ENCODE measurements at places on chromosomes 6 and 20. TPM values are rescaled to one million over a fixed set of nuclear protein-coding genes. Genes with fewer than 3 reads are reported as not detected.

Gene INSM1
- total RNA-seq: not detected

Gene PRDM1
- total RNA-seq: 15.1 TPM

GRCh38 chr6:34601706-34602105 is 45.6 kb upstream of the SPDEF start:
- no peak for DNase-seq

Gene CALHM4
- 0.79 TPM for total RNA-seq

Gene SRSF12
- 3.8 TPM for total RNA-seq

Gene PRICKLE4
- total RNA-seq: 2.4 TPM

Gene MARCKS
- total RNA-seq: 167 TPM

DNA sequence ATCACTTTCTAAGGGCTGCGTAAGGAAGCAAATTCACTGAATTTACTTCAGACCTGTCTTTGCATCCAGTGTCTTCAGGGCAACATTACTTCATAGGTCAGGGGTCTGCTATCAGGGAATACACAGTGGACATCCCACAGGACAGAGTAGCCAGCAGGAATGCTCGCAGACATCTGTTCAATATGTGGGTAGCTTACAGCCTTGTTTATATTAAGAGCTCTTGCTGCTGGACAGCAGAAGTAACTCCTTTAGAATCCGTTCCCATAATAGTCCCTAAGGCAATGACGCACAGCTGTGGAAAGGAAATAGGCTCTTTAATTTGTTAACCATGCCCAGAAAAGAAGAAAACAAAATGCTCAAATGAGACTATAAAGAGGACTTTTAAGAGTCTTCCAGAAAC is 198.7 kb downstream of the MOXD1 start:
- peak; percentile 92 for DNase-seq

DNA sequence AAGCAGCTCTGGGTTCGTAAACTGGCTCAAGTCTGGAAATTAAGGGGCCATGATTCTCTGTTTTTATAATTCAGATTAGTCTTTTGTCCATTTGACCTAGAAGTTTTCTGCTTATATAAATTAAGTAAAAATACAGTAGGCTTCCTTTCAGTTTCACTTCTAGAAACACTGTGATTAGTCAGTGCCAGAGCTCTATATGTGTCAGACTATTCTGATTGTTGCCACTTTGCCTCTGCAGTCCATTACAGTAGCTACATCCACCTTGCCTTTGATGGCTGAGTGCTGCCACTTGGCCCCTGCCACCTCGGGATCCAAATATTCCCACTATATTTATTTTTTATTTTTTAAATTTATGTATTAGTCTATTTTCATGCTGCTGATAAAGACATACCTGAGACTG is 7.9 kb downstream of the ZC2HC1B start:
- no peak for DNase-seq

Gene MACROD2
- 17.6 TPM for total RNA-seq

DNA sequence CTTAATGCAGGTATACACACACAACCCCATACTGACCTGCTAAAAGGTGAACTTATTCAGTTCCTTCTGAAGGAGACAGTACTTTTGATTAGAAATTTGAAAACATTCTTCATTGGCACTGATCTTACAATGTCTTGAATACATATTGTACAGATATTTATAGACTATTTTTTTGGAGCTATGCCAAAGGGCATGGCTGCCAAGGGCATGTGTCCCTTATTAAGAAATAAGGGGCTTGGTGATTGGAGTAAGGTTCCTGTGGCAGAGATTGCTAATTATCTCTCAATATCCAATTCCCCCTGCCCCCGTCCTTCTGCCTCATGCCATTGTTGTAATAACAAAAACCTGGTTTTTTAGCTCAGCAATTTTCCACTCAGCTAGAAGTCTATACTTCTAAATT is 355.9 kb downstream of the FARS2 start:
- no peak for DNase-seq

DNA sequence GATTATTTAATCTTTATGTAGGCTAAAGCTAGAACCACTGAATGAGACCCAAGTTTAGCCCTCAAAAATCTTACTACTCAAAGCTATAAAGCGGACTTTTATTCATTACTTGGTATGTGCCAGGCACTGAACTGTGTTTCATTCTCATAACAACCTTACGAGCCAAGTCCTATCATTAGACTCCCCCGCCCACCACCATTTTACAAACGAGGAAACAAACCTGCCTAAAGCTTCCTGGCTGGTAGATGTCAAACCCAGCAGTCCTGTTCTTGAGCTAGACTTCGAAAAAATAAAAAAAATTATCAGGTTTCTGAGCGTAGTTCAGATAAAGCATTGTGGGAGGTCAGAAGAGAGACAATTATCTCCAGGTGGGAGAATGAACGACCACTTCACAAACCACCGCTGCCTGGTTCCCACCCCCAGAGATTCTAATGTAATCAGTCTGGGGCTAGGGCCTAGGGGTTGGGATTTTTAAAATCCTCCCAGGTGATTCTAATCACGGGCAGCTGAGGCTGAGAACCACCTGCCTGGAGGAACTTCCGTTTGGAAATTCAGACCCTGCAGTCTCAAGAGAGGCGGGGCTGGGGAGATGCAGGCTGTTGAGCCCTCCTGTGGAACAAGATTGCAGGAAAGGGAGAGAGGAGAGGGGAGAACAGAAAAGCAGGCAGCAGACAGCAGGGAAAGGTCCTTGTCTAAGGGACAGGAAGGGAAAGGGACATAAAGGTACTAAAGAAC is 8.6 kb downstream of the ADTRP start:
- DNase-seq: no peak

DNA sequence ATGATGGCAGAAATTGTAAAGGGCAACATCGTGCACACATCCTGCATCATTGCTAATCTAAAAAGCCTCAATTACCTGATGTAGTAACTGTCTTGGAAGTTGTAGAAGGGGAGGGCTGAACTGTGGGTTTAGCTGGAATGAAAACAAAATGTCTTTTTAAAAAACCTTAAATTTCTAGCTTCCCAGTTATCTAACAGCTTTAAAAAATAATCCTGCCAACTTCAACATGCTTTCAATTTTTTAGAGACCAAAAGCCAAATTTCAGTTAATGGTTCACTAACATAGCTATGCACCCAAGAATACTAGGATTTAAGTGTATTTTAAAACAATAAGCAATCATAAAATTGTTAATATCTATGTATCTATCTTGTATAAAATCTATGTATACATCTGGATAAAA is 11.9 kb downstream of the CD164 start:
- no peak for DNase-seq

Gene GJA1
- 431 TPM for total RNA-seq

Gene VWA7
- 0.99 TPM for total RNA-seq

GRCh38 chr20:33791959-33792597 is 19.1 kb upstream of the CHMP4B start:
- no peak for DNase-seq

GRCh38 chr6:145110109-145110508 is 625.2 kb downstream of the EPM2A start:
- DNase-seq: no peak

GRCh38 chr6:56650191-56650590 is 7.5 kb upstream of the DST start:
- DNase-seq: no peak

- DNase-seq: peak; percentile 50
Measured at GRCh38 chr6:53492860-53493634, 51.9 kb downstream of the GCLC start.

Gene OPN5
- total RNA-seq: not detected

Gene SLC12A5
- total RNA-seq: 0.69 TPM

Gene PAX1
- total RNA-seq: 1.2 TPM

Gene OXT
- total RNA-seq: not detected

Gene TMC2
- total RNA-seq: 0.10 TPM

Gene CDKN1A
- 78.9 TPM for total RNA-seq

DNA sequence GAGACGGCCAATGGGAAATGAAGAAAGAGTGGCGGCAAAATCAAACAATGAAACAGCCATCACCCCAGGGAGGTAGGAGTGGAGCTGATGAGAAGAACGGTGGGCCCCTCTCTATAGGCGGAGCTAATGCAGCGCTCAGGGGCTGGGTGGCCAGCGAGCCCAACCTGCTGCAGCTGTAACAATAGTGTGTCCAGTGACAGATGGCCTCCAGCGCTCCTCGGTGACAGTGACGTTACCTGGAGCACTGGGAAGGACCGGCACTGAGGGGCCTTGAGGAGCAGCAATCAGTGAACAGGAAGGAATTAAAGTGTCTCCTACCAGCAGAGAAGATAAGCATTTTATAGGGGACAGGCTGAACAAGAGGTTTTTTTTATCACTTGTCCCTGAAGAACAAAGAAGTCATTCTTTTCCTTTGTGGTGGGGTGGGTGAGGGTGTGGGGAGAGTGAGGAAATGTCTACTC is 81.6 kb downstream of the FOXA2 start:
- no peak for DNase-seq

GRCh38 chr20:49285233-49285668 is 7.4 kb upstream of the ZNFX1 start:
- DNase-seq: no peak

GRCh38 chr20:12594410-12595088 is 414.2 kb upstream of the SPTLC3 start:
- peak; percentile 16 for DNase-seq

Gene UFL1
- total RNA-seq: 34.5 TPM

Gene MAS1L
- total RNA-seq: 0.39 TPM

Gene GPRC6A
- total RNA-seq: not detected

Gene OPRL1
- total RNA-seq: 0.89 TPM

DNA sequence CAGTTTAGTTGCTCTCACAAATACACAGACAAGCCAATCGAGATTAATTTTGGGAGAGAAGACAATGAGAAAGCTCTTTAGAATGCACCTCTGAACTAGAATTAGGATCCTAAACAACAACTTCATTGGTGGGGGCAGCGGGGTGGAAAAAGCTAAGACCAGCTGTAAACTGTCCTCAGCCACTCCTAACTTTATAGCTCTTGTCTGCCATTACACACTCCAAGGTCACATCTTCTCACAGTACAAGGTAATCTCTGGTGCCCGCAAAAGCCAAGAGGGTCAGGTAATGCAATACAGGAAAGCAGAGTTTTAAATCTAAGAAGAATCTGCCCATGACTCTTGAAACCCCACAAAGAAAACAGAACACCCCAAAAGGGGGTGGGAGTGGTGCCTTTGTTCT is 17.8 kb upstream of the IL22RA2 start:
- DNase-seq: no peak

Gene LPA
- total RNA-seq: not detected

- DNase-seq: no peak
Measured at GRCh38 chr6:105374010-105374420, 28.9 kb downstream of the PREP start.

Gene PBOV1
- total RNA-seq: not detected

Gene PRSS16
- total RNA-seq: 0.99 TPM

Gene ZC2HC1B
- not detected for total RNA-seq

GRCh38 chr6:44286285-44286565 is 16.0 kb downstream of the TMEM151B start:
- no peak for DNase-seq

GRCh38 chr6:118606858-118607257 is 44.5 kb downstream of the CEP85L start:
- DNase-seq: no peak

DNA sequence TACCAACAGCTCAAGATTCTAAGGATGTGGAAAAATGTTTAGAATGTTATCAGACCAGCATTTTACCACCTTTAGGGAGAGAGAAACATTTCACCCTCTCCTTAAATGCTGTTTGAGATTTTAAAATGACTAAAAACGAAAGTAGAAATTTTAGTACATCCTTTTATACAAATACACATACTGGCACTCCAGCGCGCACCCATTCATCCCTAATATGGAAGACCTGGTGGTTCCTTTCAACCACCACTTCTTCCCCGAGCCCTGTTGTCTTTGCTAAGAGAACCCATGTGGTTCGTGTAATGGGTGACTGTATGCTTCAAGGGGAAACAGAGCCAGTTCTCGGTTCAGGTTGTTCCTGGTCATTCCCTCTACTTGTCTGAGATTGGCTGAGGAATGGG is 21.3 kb downstream of the SPATA2 start:
- DNase-seq: no peak

- no peak for DNase-seq
Measured at GRCh38 chr6:136077834-136078576, 172.1 kb downstream of the MTFR2 start.

Gene GPSM3
- 4.1 TPM for total RNA-seq

Gene DACT2
- total RNA-seq: 2.6 TPM

DNA sequence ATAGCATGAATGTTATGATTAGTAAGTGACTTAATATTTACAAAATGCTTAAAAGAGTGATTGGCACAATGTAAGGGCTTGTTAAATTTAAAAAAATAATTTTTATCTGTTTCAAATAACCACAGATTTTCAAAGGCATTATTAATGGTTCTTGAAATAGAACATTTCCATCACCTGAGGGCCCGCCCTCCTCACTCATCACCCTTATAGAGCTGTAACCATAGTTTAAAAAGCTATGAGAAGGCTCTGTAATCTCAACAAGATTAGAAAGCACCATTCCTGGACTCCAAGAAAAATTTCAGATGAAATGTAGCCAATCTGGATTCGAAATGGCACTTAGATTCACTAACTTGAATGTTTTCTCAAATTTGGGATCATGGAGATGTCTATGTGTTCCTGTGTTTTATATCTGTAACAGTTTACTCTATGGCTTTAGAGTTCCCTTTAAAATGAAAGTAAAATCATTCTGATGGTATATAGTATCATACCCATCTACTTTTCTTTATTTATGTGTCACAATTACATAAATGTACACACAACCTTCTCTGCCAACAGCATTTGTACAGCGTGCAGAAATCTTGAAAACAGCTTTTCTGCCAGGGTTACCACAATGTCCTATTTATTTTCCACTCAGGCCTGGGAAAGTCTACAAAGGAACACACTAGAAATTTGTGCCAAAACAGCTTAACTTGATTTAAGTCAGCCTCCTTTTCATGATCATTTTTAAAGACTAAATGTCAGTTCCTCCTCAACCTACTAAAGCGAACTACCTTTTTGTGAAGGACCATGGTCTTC is 207.7 kb downstream of the TBX18 start:
- DNase-seq: peak; percentile 1

Gene RCAN2
- total RNA-seq: 1.9 TPM

DNA sequence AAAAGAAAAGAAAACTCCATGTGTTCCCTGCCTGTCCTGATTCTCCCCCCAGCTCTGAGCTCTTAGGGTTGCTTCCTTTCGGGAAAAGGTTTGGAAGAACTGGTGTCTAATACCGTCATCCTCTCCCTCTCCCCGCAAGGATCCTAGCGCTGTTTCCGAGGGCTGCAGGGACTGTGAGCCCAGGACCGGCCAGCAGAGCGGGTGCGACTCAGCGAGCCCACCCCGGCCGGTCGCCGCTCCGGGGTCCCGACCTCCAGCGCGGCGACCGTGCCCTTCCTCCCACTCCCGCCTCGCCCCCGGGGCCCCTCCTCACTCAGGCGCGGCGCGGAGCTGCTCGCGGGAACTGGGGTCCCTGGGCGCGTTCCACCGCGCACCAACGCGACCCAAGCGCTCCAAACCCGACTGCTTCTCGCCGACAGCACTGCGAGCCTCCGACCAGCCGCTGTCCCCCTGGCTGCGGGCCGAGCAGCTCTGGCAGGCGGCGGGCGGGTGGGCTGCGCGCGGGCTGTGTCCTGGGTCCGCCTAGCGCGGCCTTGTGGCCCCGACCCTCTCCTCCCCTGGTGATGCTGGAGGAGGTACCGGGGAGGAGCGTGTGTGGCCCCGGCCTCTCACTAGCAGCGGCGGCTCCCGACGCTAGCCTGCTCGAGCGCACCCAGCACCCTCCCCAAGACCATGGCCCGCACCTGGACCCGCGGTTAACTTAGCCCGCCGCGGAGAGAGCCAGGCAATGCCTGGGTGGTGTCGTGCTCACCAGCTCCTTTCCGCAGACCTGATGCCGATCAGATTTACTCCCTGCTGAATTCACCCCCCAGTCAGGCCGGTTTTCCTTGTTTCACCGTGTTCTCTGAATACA is at the start of gene PLA2G7:
PLA2G7 (minus strand) TSS at position 509 of the 853 bp plus-strand sequence. CDS start 12,484 bp downstream, outside the sequence.
- no peak for DNase-seq
